ENCODE measurements at places on chromosomes 1 and 21. TPM values are rescaled to one million over a fixed set of nuclear protein-coding genes. Genes with fewer than 3 reads are reported as not detected.

Gene PACC1
- total RNA-seq, result 0.85 TPM

Gene OR10Z1
- not detected for total RNA-seq

Gene CLEC20A
- not detected for total RNA-seq

Gene DMBX1
- total RNA-seq, result not detected

Gene HJV
- total RNA-seq, result not detected

Gene OPRD1
- total RNA-seq, result not detected

Gene LRRC71
- not detected for total RNA-seq

Gene HAO2
- not detected for total RNA-seq

Gene ST6GALNAC3
- 34.5 TPM for total RNA-seq

Gene NBPF20
- total RNA-seq, result 2.0 TPM

Gene CASQ2
- 3.8 TPM for total RNA-seq

Gene NKAIN1
- not detected for total RNA-seq

Gene DNAJC28
- 1.5 TPM for total RNA-seq

Gene TCEA3
- 11.3 TPM for total RNA-seq

Gene SYT2
- total RNA-seq, result not detected

Gene TENT5C
- 0.32 TPM for total RNA-seq

Gene SLC1A7
- total RNA-seq, result not detected

Gene ANKRD35
- 19.9 TPM for total RNA-seq

Gene MAPKAPK2
- total RNA-seq, result 35.3 TPM

Gene HEATR1
- total RNA-seq, result 14.2 TPM

Gene DHRS3
- total RNA-seq, result 39.4 TPM

Gene SPRR1B
- total RNA-seq, result not detected

Gene TSPAN1
- 8.9 TPM for total RNA-seq

Gene MCOLN2
- total RNA-seq, result not detected

Gene CD84
- total RNA-seq, result 1.1 TPM

Gene PLA2G2C
- not detected for total RNA-seq

Gene C8A
- total RNA-seq, result 0.21 TPM

Gene FGR
- 10.4 TPM for total RNA-seq

Gene IL24
- total RNA-seq, result not detected

Gene G0S2
- total RNA-seq, result 15.1 TPM

Gene RPTN
- not detected for total RNA-seq

Gene TSHB
- not detected for total RNA-seq

Gene RIPPLY3
- total RNA-seq, result not detected

Gene DDAH1
- total RNA-seq, result 8.5 TPM

Gene RNU1-2
- total RNA-seq, result under 0.01 TPM

Gene SLC45A1
- total RNA-seq, result 3.2 TPM

Gene MTFR1L
- total RNA-seq, result 20.9 TPM

Gene KIF21B
- 10.2 TPM for total RNA-seq

Gene LORICRIN
- not detected for total RNA-seq

Gene GRIK1
- not detected for total RNA-seq

Gene CYP4Z1
- total RNA-seq, result 4.8 TPM

Gene LCE1F
- total RNA-seq, result not detected

Gene ADGRL4
- total RNA-seq, result 73.5 TPM

Gene ZBTB7B
- total RNA-seq, result 83.1 TPM

Gene RHEX
- total RNA-seq, result 0.53 TPM

Gene GUCA2A
- total RNA-seq, result not detected

Gene PGLYRP4
- total RNA-seq, result not detected

Gene OR2L5
- total RNA-seq, result not detected

Gene TM2D1
- total RNA-seq, result 43.2 TPM

Gene ITPKB
- total RNA-seq, result 27.5 TPM

Gene KLF17
- not detected for total RNA-seq

Gene ALX3
- total RNA-seq, result not detected

Gene TRIM17
- total RNA-seq, result not detected

Gene VHLL
- not detected for total RNA-seq

Gene MIS18A
- 0.64 TPM for total RNA-seq

Gene WNT3A
- total RNA-seq, result not detected

Gene RBP7
- total RNA-seq, result 119 TPM

Gene KRTAP19-3
- total RNA-seq, result not detected

Measured in ascending aorta (tissue), 2 donors.